ENCODE measurements at places on chromosomes 5 and 9.

GRCh38 chr5:137336565-137337120 is 162.5 kb downstream of the SPOCK1 start:
- DNase-seq = no peak

- DNase-seq = no peak
Measured at GRCh38 chr9:97848480-97849237, 4.4 kb upstream of the FOXE1 start.

- DNase-seq = no peak
Measured at GRCh38 chr9:21210311-21210710, 3.4 kb upstream of the IFNA10 start.

DNA sequence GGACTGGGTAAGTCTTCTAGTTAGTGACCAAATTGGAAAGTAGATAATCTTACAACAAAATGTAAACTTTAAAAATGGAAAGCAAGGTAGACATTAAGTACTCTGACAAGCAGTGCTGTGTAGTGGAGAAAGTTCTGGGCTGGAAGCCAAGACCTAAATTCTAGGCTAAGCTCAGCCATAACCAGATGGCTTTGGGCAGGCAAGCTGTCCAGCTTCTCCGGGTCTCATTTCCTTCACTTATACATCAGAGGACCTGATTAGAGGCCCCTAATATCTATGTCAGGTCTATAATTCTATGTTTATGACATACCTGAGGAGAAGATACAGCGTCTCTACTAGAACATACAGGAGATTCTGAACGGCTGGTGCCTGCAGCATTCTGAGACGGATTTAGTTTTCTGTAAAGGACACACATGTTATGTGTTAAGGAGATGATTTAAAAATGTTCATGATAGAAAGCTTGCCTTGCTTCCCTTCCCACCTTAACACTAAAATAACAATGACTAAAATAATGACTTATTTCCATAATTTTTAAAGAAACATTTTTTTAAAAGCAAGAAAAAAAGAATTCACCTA is 61.2 kb downstream of the ELL2 start:
- no peak for DNase-seq

DNA sequence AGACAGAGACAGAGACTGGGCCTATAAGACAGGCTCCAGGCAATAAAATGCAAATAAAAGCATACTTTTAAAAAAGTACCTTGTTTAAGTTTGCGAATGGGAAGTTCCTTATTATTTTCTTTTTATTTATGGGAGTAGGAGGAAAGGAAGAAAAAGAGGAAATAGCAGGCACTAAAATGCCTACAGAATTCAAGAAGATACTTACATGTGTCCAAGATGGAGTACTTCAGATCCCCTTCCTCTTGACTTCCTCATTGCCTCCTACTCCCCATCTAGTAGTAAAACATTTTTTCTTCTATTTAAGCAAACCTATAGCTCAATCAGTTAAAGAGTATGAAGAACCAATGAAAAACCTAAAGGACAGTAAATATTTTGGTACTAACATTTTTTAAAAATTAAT is 24.8 kb downstream of the GKAP1 start:
- DNase-seq = no peak

- no peak for DNase-seq
Measured at GRCh38 chr9:128877852-128878251, 3.9 kb downstream of the KYAT1 start.

DNA sequence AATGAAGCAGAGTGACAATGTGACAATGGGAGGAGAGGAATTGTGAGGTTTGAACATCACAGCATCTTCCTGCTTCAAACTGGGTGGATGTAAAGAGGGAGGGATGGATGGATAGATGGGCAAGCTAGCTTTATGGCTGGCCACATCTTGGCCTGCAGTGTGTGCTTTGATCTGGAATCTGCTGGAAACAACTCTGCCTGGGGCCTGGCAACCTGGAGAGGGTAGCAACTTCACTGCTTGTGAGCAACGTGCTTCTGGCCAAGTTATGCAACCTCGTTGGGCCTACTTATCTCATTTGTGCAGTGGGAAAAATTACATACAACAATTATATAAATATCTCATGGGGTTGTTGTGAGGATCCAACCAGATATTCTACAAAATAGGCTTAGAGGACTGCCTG is 5.3 kb downstream of the IL9 start:
- DNase-seq = no peak

DNA sequence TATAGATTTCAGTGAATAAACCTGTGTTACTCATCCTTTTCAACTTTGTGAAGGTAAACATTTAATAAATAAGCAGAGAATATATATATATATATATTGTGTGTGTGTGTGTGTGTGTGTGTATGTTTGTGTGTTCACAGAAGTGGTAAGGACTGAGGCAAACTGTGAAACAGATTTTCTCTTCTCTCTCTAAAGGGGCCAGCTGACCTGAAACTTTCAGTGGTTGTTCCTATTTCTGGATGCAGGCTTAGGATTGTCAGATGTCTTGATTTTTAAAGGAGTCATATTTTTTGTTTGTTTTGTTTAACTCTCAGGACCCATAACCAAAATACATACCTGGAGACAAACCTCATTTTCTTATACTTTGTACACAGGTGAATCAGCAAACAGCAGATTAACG is 714.9 kb upstream of the MEF2C start:
- no peak for DNase-seq

- DNase-seq = no peak
Measured at GRCh38 chr9:107486674-107487520, 2.7 kb downstream of the KLF4 start.

Data from stimulated activated CD8-positive, alpha-beta memory T cell treated with anti-CD3 and anti-CD28 coated beads, Interleukin-4, amount 100 ng/mL, for 24 hours (primary cell).